ENCODE measurements at places on chromosomes 11 and 22. TPM values are rescaled to one million over a fixed set of nuclear protein-coding genes. Genes with fewer than 3 reads are reported as not detected.

The TNKS1BP1 gene
- 13.5 TPM for total RNA-seq

The ZP1 gene
- total RNA-seq = not detected

The FRMD8 gene
- total RNA-seq = 45.8 TPM

The GNAZ gene
- total RNA-seq = 0.14 TPM

The TPBGL gene
- total RNA-seq = 0.25 TPM

The TMEM191C gene
- 2.2 TPM for total RNA-seq

The P2RX6 gene
- 0.67 TPM for total RNA-seq

The FDXACB1 gene
- 4.1 TPM for total RNA-seq

Data from activated naive CD4-positive, alpha-beta T cell treated with anti-CD3 and anti-CD28 coated beads, Interleukin-2, amount 10 ng/mL, durations not matched to agents 5 hours and 36 hours (primary cell).